DMS79 treated with DMSO at 0.1 percent for 48 hours (cell line): ENCODE measurements at places on chromosomes 2 and 18.
A peak's percentile ranks its signal among the peaks of the same experiment; 100 is the strongest.

DNA sequence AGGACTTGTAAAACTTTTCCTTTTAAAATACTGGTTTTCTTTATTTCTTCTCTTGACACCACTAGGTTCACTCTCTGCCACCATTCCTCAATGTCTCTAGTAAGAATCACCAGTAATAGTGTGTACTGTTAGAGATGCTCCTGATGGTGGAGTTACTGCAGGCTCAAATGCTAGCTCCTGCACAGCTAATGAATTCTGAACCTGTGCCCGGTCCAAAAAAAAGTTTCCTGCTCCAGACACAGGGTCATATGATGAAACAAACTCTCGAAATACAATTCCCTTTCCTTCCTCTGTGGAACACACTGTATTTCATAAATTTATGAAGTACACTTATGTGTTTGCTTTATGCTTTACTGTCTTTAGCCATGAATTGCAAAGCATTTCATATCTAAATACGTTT is 19.2 kb downstream of the PMS1 start:
- no peak for DNase-seq

DNA sequence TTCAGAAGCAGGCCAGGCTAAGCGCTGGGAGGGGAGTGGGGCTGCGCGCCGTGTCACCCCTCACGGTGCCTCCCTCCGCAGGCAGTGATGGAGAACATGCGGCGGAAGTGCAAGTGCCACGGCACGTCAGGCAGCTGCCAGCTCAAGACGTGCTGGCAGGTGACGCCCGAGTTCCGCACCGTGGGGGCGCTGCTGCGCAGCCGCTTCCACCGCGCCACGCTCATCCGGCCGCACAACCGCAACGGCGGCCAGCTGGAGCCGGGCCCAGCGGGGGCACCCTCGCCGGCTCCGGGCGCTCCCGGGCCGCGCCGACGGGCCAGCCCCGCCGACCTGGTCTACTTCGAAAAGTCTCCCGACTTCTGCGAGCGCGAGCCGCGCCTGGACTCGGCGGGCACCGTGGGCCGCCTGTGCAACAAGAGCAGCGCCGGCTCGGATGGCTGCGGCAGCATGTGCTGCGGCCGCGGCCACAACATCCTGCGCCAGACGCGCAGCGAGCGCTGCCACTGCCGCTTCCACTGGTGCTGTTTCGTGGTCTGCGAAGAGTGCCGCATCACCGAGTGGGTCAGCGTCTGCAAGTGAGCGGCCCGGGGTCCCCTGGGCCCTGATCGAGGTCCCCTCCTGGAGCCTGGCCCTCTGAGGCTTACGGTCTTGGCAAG is 12.2 kb downstream of the WNT10A start:
- peak; percentile 60 for DNase-seq

DNA sequence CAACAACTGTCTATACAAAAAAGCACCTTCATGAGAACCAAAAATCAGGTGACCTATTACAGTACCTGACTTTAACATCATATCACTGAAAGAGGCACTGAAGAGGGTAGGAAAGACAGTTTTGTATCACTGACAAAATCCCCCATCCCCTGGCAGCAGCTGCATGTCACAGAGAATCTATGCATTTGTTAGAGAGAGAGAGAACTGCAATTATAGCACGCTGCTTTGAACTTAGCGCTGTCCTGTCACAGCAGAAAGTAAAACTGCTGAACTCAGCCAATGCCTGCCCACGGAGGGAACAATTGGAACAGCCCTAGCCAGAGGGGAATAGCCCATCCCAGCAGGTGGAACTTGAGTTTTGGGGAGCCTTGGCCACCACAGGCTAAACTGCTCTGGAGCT is 75.1 kb upstream of the NOL4 start:
- DNase-seq = no peak

GRCh38 chr2:237529452-237530402 is 36.6 kb upstream of the PRLH start:
- no peak for DNase-seq

DNA sequence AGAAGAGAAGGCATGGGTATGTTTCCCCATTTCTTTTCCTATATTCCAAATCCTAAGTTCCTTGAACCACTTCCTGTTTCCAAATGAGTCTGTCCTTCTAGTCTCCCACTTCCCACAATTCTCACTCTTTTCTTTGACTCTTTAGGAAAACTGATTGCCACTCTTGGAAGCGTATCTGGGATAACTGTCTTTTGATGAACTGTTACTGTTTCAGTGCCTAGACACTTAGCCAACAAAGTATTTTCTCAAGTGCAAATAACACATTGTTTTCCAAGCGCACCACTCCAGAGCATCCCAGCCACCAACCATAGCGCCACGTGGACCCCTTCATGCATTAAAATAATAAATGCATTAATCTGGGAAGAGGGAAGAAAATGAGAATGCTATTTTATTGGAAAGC is 342.8 kb downstream of the MTX2 start:
- no peak for DNase-seq

DNA sequence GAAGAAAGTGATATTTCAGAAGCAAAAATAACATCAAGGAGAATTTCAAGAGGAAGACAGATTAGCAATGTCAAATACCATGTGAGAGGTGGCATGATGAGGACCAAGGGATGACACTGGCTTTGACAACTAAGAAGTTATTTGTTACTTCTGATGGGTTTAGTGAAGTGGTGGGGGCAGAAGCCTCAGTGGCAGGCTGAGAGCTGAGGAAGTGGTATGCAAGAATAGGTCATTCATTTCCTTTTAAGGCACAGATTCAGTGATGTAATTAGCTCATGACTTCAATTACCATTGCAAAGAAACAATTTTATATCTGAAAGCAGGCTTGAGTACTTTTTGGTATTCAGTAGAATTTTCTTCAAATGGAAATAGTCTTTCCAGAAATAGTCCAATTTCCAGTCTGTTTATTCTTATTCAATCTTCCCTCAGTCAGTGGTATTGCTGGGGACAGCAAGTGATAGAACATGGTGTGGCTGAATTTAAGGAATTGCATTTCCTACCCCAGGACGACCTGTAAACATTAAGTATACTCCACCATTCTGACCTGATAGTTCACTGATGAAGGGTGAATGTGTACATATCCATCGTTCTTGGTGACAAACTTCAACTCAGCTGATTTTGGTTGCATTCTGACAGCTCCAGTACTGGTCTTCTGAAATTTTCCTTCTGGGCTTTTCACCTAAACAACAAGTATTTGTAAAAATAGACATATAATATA is 28.2 kb downstream of the GEMIN6 start:
- DNase-seq = no peak

DNA sequence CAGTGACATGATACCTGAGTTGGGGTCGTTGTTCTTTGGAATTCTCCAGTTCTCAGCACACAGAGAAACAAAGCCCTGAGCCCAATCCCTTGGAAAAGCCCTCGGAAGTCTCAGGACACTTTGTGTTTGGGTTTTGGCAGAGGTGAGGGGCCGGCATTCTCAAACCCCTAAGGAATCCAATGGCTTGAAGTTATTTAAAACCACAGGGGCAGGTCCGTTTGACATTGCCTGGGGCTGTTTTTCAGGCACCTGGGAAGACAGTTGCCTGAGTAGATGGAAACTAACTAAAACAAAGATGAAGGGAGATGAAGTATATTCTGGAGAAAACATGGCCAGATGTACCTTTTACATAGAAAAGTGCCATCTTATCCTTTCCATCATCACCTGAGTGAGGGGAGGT is 22.5 kb upstream of the OTOF start:
- DNase-seq = no peak

GRCh38 chr2:163990541-163990940 is 254.7 kb upstream of the FIGN start:
- DNase-seq = no peak

- DNase-seq = no peak
These were observed 38.9 kb upstream of the KLF11 start for GRCh38 chr2:10004401-10004800.

GRCh38 chr2:167100506-167100905 is 212.2 kb downstream of the XIRP2 start:
- no peak for DNase-seq

DNA sequence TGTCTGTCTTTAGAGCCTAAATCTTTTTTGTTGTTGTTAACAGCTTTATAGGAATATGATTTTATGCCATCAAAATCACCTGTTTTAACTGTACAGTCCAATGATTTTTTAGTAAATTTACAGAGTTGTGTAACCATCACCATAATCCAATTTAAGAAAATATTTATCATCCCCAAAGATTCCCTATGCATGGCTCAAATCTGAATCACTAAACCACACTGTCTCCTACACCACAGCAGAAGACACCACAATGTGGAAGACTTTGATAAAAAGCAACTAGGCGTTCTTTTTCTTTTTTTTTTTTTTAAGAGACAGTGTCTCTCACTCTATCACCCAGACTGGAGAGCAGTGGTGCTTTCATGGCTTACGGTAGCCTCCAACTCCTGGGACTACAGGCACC is 99.6 kb downstream of the TXNL1 start:
- DNase-seq = no peak

DNA sequence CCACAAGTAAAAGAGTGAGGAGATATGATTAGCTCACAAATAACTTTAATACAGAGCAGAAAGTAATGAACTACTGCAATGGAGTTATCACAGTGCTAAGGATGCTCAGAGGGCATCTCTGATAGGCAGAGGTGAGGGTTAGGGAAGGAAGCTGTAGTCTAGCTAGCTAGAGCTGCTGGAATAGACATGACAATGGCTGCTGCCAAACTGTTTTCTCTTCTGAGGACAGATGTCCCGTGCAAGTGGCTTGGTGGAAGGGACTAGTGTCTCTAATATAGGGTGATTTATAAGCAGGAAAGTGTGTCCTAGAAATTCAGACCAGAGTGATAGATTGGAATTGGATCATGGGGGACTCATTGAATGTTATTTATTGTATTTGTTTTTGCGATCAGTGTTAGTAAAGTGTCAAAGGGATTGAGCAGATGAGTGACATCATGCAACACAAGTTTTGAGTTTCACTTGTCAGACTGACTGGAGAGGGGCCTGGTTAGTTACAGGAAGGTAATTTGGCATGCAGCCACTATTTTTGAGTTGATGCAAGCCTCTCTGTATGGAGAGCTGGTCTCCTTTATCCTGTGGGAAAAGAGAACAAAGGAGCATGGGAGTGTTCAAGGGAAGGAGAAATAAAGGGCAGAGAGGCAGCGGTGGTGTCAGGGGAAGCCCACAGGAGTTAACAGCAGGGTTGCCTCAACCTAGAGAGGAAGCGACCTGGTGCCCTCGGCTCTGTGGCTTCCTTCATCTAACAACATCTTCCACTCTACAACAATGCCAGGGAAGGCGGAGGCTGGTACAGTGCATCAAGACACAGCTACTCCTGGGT is 1.9 kb downstream of the CTLA4 start:
- DNase-seq = peak; percentile 4

GRCh38 chr2:96788442-96789244 is 27.4 kb upstream of the CNNM3 start:
- DNase-seq = no peak

DNA sequence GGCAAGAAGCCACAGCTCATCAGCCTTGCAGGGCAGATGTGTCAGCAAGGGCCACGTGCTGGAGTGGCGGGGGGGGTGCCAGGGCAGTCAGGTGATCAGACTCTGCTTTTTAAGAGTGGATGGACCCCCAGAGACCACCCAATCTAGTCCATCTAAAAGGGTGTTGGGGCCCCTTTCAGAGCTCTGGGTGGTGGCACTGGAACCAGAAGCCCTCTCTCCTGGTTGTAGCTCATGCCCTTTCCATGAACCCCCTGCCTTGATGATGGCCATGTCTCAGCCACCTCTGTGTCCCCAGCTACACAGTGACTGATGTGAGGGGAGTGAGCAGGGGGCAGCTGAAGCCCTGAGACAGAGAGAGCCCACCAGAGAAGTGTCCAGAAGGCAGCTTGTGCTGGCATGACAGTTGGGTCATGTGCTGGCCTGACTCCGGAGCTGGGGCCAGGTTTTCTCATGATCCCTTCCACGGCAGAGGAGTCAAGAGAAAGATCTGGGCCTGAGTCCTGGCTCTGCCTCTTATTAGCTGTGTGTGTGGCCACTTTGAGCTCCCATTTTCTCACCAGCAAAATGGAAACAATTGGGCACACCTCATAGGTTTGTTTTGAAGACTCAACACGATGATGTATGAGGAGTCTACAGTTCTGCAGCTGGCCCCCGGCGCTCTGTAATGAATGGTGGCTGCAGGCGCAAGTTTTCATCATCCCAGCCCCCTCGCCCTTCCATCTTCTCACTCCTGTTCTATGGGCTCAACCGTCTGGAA is 195.7 kb downstream of the ZFP36L2 start:
- DNase-seq = no peak

DNA sequence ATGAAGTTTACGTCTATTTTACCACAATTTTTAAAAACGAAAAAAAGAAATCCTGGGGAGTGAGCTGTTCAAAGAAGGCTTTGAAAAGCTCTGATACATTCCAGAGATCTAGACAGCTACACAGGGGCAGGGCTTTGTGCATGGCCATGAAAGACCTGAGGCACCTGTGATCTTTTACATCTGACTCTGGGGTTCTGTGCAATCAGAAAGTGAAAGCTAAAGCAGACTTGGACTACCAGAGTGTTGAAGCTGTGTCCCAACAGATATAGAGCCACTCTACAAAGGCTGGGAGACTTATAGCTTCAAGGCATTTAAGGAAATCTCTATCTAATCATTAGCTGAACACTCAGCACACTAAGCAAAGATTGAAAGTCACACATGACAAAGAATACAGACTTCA is 34.1 kb downstream of the PARD6G start:
- no peak for DNase-seq

GRCh38 chr2:69715964-69716363 is 26.0 kb upstream of the ANXA4 start:
- DNase-seq = no peak

DNA sequence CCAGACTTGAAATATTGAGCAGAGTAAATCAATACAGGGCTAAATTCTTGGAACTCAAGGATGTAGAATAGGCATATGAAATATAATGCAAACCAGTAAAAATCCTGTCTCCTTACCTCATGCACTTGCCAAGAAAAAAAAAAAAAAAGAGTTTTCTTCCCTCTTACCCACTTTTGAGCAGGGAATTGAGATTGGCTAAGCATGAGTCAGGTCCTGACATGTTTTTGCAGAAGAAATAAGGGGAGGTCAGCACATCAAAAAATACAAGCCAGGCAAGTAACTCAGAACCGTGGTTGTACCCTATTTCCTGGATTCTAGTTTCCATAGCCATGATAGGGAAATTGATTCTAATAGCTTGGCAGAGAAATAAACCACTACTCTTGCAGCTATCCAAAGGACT is 1526.7 kb downstream of the LRP1B start:
- DNase-seq = no peak

DNA sequence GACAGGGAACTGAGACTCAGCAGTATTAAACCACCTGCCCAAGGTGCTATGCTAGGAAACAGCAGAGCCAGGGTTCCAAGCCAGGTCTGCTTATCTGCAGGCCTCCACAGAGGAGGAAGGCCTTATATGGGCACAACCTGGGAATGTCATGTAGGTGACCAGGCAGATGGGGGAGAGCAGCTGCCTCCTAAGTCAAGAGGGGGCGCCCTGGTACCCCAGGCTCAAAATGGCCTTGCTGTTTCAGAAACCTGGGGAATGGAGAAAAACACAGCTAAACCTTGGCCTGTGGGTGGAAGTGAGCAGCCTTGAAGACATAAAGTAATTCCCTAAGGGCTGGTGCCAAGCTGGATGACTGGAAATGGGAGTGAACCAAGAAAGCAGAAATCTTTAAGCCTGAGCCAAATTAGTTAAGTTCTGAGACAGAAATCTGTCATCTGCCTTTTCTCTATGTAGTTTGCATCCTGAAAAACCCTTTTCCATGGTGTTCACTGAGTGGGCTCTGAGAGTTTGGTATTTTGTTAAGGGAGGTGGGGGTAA is 79.1 kb downstream of the MAPK4 start:
- peak; percentile 69 for DNase-seq
